Cardiac septum (tissue), 1 donor: ENCODE measurements at places on chromosomes 12 and 14. TPM values are rescaled to one million over a fixed set of nuclear protein-coding genes. Genes with fewer than 3 reads are reported as not detected.

The LRRIQ1 gene
- not detected for total RNA-seq

The FGD4 gene
- 19.4 TPM for total RNA-seq

The WDR89 gene
- 6.9 TPM for total RNA-seq

The WNT1 gene
- total RNA-seq: not detected

The CLEC6A gene
- not detected for total RNA-seq

The FSCB gene
- total RNA-seq: not detected

GRCh38 chr14:104973135-104973384, 5.1 kb downstream of the AHNAK2 start:
- peak; percentile 88 for DNase-seq

- no peak for DNase-seq
Observed at GRCh38 chr12:3700861-3701260, 52.0 kb downstream of the CRACR2A start.

DNA sequence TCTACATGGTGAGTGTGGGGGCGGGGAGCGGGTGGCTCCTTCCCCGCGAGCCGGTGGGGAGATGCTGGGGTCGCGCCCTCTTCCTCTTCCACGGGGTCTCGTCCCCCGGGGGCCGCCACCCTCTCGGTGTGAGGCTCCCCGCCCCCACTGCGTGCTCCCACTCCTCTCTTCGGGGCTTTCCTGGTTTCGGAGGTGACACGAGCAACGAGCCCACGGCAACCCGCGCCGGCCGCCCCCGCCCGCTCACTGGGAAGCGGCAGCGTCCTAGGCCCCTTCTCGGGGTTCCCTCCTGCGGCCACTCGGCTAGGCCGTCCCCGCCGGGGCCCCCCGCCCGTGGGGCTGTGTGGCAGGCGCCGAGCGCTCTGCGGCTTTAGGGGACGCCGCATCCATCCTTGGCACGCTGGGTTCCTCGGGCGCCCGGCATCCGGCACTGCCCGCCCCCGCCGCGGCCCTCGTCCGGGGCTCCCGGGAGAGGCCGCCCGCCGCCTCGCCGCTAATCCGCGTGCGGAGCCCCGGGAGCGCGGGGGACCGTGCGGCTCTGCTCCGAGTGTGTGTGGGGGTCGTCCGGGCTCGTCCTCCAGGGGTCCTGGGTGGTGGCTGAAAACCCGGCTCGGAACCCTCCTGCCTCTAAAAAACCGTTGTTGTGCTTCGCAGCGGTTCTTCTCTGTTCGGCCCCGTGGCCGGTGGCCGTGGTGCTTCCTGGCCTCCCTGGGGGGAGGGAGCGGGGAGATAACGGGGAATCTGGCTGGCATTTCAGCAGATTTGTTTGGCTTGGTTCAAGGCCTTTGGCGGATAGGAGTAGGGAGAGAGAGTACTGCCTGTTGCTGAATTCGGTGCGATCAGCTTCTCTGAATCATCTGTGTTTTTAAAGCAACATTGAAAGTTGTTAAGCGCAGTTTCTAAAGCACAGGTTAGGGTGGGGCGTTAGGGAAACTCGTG, 1.0 kb downstream of the PCNX1 start:
- DNase-seq: peak; percentile 85

DNA sequence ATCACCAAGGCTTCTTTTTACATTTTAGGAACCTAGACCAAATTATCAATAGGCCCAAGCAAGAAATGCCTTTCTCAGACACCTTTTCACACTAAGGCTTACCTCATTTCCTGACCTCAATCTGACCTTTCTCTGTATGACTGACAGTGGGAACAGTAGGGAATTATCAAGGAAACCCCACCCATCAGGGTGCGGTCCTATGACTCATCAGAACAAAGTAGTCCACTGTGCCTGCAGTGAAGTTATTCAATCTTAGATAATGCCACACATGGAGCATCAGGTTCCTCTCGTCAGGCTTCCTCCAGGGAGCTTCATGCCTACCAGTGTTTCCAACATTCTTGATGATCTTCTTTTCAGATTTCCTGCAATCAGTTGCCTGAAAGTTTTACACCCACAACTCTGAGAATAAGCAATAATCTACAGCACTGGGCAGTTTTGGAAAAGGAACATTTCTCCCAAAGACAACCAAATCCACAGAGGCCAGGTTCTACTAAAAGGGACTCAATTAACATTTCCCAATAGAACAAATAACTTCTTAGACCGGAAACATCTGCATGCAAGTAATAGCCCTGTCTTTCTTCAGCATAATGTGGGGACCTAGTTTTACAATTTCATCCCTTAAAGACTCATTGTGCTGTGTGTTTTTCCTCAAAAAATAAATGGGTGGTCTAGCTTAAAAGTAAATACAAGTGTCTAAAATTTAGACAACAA, 35.9 kb upstream of the TMTC2 start:
- DNase-seq: no peak

GRCh38 chr12:94560431-94561221, 89.7 kb downstream of the TMCC3 start:
- DNase-seq: no peak

DNA sequence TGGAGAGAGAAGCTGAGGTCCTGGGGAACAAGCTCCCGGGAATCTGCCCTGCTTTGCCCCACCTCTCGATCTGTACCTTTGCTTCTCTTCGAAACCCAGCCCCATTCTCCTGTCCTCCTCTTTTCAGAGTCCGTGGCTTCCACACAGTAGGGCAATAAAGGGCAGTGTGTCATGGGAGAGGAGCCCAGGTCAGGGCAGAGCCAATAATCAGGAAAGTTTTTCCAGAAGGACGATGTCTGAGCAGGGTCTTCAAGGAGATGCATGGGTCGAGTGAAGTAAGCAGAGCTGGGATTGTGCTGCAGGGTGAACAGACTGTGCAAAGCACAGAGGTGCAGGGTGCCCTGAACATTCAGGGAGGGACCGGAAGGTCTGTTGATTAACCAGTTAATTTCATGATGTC, 22.1 kb upstream of the SERPINA4 start:
- DNase-seq: peak; percentile 20

DNA sequence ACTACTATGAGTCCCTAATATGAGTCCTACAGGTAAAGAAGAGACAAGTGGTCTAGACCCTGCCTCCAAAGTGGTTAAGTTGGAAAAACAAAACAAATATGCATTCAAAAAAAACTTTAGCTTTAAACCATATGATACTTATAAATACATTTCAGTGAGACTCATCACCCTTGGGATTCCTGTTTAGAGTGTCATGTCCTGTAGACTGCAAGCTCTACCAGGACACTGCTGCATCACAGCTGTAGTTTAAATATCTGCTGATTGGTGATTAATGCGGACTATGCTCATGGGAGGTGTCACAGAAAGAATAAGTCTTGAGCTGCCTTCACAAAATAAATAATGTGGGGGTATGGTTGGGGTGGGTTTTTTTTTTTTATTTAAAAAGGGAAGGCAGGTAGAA, 8.8 kb upstream of the LGR5 start:
- no peak for DNase-seq

GRCh38 chr12:80710727-80711449, 3.5 kb downstream of the MYF6 start:
- no peak for DNase-seq

DNA sequence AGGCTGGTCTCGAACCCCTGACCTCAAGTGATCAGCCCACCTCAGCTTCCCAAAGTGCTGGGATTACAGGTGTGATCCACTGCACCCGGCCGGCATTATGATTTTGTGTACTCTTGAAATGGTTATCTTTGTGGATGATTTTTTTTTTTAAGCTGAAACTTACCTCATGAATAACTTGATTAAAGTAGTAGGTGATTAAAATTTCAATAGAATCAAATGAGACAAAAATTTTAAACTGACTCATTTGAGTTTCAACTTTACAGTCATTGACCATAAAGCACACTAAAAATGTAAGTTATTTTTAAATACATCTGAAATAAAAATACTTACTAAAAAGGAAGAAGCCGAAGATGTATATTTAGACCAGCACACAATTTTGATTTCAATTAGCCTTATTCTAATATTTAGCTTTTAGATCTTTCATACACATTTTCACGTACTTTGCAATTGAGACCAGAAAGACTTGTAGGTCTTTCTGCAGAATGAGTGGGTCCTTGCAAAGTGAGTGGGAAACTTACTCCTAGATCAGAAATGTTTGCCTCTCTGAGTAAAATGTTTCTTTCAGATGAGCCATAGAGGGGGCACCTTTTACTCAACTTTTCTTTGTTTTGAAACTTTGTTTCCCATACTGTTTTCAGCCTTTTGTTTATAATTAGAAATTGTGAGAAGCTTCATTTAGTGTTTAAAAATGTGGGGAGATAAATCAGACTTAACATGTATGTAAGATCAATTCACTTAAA, 34.2 kb downstream of the TMPO start:
- DNase-seq: no peak

DNA sequence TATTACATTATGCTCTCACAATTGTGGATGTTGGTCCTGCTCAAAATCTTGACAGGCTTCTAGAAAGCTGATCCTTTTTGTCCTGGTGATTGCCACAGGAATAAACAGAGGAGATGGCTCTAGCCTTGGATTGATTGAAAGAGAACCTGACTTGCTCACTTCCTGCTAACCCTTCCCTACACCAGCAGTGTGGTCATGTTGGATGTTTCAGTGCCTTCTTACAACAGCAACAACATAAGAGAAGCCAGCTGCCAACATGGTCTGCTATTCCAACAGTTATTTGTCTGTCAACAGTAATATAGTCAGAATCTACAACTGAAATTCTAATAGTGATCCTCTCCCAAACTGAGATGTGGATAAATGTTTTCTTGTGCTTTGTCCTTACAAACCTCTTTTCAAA, 311.6 kb upstream of the DIO2 start:
- DNase-seq: no peak

GRCh38 chr12:89977405-89978085, 268.9 kb upstream of the ATP2B1 start:
- DNase-seq: no peak

- no peak for DNase-seq
Observed at GRCh38 chr12:108468196-108468968, 46.7 kb upstream of the FICD start.

DNA sequence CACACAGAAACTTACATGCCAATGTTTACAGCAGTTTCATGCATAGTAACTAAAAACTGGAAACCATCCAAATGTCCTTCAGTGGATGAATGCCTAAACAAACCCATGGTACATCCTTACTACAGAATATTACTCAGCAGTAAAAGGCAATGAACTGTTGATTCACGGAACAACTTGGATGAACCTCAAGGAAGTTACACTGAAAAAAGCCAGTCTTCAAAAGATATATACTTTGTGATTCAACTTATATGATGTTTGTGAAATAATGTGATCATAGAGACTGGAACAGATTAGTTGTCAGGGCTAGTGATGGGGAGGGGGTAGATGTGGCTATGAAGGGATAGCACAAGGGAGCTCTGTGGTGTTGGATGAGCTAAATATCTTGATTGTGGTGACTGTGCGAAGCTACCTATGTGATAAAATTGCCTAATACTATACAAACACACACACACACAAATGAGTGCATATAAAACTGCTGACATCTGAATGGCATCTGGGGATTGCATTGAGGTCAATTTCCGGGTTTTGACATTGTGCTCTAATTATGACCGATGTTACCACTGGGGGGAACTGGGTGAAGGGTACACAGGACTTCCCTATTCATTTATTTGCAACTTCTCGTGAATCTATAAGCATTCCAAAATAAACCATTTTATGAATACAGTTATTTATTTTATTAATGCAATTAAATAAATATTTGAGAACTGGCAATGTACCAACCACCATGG, 94.3 kb downstream of the RIN3 start:
- DNase-seq: no peak

DNA sequence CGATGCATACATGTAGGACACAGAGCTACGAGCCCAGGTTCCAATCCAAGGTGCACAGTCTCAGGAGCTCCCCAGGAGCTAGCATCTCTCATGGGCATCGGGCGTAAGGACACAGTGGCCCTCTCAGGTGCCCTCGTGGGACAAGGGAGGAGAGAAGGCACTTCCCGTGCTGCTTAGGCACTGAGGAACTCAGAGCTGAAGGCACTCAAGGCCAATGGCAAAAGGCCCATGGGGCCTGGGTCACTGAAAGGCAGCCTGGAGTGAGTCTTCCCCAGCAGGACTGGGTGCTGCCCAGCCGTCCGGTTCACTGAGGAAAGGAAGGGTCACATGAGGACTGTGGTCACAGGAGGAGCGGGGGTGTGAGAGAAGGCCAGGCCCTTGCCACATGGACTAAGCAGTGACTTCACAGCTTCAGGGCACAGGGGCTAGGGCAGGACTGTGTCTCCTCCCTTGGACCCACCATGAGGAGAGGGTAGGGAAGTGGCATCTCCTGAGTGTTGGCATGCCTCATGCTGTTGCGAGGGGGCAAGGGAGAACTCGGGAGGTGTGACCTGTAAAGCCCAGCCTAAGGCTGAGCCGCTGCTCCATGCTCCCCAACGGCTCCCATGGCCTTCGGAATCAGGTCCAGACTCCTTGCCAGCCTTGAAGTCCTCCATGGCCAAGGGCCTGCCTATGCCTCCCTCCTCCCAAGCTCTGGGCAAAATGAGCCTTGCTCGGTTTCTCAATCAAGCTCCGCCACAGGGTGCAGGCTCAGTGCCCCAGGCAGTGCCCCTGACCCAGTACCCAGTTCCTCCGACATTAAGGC, 51.8 kb downstream of the CHGA start:
- DNase-seq: no peak
